HT1080 (cell line): ENCODE measurements at places on chromosomes 6 and 20.

- peak; percentile 25 for DNase-seq
Observed at GRCh38 chr20:40532103-40532502, 156.9 kb downstream of the MAFB start.

GRCh38 chr6:38406096-38406495 lies 233.6 kb downstream of the BTBD9 start:
- DNase-seq: no peak

DNA sequence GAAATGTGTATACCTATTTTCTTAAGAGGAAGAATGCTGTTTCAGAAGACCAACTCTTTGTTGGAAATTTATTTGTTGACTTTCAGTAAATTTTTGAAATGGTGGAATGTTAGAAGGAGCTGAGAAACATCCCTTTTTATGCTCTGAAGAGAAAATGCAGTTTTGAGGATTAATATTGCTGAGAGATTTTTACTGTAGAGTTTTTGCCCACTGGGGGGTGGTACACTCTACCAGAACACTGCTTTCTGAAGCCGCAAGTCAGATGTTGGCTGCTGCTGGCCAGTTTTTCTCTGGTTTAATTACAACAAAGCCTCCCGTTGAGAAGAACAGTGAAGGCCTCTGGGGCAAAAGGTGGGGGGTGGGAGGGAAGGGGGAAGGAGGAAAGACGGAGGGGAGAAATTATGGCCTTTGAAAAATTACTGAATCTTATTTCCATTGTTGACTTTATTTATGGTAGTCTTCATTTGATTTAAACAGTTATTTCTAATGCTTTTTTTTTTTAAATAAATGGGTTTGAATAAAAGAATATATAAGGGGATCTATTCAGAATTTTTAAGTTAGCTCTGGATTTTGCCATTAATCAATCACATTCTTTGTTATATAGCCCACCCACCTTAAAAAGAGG lies 3.0 kb downstream of the FLRT3 start:
- peak; percentile 62 for DNase-seq

DNA sequence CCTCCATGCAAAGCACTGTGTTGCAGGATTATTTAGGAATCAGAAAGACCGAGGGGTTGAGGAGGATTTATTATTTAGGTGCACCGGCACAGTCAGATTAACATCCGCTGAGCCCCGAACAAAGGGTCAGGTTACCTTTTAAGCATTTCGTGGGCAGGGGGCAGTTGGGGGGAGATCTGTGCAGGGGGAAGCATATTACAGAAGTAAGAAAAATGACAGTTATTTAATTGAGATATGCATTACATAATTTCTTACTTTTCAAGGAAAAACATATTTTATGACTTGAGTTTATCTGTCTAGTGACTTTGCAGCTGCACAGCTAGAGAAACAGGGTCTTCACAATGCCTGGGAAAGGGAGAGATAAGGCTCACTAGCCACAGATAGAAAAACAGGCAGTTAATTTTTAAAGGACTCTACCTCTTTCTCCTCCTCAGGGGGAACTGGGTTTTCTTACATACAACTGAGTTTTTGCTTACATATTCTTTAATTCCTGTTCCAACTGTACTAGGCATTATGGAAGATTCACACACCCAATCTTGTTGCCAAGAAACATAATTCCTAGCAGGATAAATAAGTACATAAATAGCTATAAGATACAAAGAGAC lies 1.7 kb upstream of the HINT3 start:
- DNase-seq: no peak

GRCh38 chr20:18577942-18578341 lies 9.9 kb upstream of the DTD1 start:
- DNase-seq: no peak

- peak; percentile 46 for DNase-seq
Observed at GRCh38 chr20:43448748-43449535, 8.8 kb upstream of the SRSF6 start.

DNA sequence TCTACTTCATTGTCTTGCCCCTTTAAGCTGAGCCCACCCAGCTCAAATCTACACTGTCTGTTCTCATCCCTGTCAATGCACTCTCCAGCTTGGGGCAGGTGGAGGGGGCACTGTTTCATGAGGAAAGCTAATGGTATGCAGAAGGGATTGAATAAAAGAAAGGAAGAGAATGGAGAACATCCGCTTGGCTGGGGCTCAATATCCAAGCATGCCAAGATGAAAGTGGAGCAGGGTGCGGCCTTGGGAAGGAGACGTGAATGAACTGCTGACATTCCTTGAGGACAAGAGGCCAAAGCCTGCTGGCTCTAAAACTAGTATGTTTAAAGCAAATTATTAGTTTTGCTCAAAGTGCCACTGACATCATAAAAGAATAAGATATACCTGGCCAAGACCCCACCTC lies 24.2 kb downstream of the AKAP12 start:
- DNase-seq: no peak

DNA sequence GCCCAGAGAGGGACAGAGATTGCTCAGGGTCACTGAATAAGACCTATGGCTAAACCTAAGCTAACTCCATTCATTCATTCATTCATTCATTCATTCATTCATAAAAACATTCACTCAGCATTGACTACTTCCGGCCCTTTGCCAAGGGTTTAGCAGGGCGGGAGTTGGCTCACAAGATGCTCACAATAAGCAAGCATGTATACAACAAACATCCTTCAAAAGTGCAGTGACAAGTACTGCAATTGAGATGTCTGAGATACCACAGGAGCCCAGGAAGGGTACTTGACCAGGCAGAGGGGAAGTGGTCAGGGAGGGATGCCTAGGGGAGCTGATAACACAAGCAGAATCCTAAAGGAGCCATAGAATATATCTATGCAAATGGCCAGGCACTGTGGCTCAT lies 18.2 kb upstream of the KIAA1755 start:
- no peak for DNase-seq

GRCh38 chr6:30238178-30238795 lies 25.1 kb upstream of the TRIM26 start:
- DNase-seq: no peak
